ENCODE measurements at places on chromosomes 16 and 17.
A peak's percentile ranks its signal among the peaks of the same experiment; 100 is the strongest.

DNA sequence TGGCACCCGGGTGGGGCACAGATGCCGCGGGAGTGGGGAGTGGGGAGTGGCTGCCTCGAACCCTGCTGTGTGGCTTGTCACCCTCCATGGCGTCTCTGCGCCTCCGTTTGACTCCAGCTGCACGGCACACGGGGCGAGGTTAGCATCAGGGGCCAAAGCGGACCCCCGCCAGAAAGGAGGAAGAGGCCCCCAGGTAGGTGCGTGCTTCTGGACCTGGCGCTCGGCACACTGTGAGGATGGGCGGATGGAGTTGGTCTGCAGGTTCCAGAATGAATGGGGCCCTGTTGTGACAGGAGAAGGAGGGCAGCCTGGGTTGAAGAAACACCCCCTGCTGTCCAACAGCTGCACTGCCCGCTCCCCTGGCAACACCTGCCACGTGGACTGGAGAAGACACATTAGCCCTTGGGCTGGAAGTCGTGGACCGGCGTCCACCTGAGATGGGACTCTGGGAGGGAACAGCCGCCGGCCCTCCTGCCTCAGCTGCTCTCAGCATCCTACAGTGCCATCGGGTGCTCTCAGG lies 9.4 kb upstream of the FASN start:
- DNase-seq, result no peak

DNA sequence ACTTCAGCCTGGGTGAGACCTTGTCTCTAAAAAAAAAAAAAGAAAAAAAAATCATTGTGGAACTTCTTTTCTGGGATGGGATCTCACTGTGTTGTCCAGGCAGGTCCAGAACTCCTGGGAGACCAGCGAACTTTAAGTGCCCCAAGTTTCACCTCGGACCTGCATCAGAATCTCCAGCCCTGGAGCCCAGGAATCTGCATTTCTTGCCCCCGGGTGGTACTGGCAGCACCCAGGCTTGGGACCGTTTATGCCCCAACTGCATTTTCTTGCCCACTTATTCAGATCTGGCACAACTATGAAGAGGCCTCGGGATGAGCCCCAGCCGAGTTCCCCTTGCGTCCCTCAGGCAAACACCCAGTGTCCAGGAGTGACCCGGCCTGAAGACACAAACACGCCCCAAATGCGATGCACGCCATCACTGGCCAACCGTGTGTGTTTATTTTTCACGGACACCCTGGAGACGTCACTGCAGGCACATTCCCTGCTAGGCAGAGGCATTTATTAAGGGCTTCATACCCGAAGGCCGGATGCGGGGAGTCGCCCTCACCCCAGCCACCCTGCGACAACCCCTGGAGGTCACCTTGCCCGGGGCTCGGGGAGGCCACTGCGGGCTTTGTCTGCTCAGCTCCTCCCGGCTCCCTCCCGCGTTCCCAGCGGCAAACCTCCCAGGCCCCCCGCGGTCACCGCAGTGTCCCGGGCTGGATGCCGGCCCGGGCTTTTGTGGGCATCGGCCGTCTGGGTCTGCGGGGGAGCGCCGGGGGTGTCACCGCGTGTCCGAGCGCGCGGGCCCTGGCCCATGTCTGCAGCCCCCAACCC lies 684 bp upstream of the SPIRE2 start:
- DNase-seq, result no peak

- no peak for DNase-seq
Observed at GRCh38 chr16:9539346-9539745, 447.9 kb downstream of the HAPSTR1 start.

- DNase-seq, result no peak
Observed at GRCh38 chr17:49516180-49516579, 21.1 kb downstream of the NGFR start.

DNA sequence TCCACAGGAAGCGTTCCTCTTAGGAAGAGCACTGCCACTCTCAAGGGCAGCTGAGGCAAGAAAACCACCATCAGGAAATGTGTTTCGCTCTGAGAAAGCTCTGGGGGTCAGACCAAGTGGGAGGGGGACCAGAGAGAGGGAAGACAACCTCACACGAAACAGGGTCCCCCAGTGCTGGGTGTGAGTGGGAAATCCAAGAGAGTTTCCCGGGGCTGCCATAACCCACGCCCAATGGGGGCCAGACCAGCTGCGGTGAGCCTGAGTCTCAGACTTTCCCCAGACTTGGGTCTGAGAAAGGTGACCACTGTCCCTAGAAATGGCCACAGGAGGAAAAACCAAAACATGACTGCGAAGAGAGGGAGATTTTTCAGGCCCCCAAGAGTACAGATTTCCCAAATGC lies 14.5 kb downstream of the DNAH17 start:
- DNase-seq, result no peak

GRCh38 chr17:75832164-75832651 lies 12.0 kb downstream of the UNC13D start:
- no peak for DNase-seq

DNA sequence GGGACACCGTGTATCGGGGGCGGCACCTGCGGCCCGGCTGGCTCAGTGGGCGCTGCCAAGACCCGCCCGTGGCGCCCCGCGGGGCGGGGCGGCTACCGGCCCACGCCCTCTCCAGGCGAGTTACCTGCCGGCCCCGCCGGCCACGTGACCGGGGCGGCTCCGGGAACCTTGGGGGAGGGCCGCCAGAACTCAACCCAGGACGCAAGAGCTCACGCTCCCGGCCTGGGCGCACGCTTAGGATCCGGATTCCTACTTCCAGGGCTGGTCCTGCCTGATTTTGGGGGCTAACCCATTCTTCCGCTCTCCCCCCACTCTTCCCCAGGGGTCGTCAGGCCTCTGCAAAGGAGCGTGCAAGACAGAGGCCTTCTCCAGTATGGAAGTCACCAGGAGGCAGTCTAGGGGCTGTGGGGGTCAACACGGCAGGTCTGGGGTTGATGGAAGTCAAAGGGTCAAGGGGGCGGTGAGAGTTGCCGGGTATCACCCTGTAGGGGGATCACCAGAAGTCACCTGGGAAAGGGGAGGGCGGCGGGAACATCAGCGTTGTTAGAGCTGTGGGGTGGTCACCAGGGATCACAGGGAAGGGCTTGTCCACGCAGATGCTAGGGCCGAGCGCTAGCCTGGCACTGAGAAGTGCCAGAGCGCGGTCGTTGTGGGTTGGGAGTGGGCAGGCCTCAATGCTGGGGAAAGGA lies 354 bp upstream of the ESRP2 start:
- no peak for DNase-seq

GRCh38 chr17:66767154-66767933 lies 67.6 kb upstream of the CACNG5 start:
- no peak for DNase-seq

- peak; percentile 81 for DNase-seq
Observed at GRCh38 chr16:89115216-89115861, 21.7 kb downstream of the ACSF3 start.

GRCh38 chr17:27529230-27529796 lies 73.1 kb downstream of the KSR1 start:
- no peak for DNase-seq

GRCh38 chr16:11799509-11800381 lies 2.7 kb upstream of the ZC3H7A start:
- no peak for DNase-seq

- DNase-seq, result no peak
Observed at GRCh38 chr17:80807882-80808281, 183.8 kb upstream of the CHMP6 start.

GRCh38 chr17:37848690-37849616 lies 75.3 kb upstream of the TBC1D3K start:
- no peak for DNase-seq

DNA sequence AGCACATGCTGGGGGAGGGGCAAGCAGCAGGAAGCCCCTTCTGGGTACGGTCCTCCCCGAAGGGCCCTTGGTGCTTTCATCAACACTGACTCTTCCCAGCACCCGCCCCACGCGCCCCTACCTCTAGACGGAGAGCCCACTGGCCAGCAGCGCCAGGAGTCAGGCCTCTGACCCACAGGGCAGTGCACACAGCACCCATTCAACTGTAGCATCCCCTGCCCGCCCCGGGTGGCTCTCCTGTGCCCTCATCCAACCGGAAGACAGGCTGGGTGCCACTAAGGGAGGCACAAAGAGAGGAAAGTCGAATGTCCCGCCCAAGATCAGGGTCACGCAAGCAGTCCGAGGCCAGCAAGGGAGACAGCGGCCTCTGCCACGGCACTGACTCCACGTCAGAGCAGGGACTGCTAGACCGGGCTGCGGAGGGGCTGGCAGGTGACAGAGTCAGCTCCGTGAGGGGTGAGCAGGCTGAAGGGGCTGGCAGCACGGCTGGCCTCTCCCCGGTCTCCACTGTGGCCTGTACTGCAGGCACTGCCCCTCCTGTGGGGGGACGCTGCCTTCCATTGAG lies 9.8 kb downstream of the MSRB1 start:
- no peak for DNase-seq

DNA sequence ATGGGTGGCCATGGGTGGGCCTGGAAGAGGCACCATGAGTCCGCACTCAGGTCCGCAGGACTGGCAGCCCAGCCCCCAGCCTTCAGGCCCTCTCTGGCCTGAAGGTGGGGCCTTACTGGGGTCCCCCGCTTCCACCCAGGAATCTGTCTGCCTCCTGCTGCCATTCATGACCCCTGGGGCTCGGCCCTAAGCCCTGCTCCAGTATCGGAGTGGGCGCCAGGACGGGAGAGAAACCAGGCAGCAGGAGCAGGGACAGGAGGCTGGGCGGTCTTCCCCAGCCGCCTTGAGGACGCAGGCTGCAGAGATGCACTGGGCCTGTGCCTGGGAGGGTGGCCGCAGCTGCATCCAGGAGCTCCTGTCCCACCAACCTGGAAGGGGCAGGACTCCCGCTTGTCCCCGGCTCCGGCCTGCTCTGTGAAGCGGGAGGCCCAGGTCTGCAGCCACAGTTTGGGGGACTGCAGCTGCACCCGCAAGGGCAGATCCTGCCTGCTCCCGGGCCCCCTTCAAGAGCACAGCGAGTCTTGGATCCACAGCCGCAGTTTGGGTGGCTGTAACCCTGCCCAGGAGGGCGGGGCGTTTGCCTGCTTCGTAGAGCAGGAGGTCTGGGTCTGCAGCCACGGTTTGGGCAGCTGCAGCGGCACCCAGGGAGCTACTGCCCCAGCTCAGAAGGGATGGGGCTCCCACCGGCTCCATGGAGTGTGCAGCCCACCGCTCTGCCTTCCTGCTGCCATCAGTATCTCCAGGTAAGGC lies 81.8 kb upstream of the DNAJA2 start:
- no peak for DNase-seq

DNA sequence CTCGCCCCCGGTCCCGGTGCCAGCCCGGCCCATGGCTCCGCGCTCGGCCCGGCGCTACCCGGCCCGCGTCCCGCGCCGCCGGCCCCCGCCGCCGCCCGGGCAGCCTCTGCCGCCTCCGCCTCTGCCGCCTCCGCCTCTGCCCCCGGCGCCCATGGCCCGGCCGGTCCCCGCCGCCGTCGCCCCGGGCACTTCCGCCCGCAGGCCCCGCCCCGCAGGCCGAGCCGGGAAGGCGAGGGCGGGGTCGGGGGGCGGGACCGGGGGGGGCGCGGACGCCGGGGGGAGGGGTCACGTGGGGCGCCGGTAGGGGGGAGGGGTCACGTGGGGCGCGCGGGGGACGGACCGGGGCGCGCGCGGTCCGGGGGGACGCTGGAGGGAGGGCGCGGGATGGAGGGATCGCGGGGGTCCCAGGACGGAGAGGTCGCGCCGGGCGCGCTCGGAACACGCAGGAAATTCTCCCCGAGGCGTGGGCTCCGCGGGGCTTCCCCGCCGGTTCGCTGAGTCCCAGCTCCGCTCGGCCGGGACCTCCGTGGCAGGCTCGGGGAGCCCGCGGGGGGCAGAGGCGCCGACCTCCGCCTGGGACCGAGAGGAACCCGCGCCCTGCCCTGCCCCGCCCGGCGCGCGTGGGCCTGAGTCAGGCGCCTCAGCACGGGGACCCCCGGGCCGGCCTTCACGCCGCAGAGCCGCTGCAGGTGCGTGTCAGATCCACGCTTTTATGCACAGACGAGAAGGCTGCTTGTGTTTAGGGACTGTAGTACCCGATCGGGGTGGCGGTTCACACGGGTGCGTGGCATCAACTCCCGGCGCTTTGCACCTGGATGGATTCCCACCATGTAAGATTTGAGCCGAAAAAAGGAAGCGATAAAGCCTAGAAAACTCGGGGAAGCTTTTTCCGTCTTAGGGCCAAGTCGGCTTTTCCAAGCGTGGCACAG lies at the start of gene PGAP6:
Gene PGAP6, minus strand, starts transcription at position 190 of the 929 bp plus-strand sequence. Its CDS starts 157 bp downstream, at position 33.
- peak; percentile 69 for DNase-seq

DNA sequence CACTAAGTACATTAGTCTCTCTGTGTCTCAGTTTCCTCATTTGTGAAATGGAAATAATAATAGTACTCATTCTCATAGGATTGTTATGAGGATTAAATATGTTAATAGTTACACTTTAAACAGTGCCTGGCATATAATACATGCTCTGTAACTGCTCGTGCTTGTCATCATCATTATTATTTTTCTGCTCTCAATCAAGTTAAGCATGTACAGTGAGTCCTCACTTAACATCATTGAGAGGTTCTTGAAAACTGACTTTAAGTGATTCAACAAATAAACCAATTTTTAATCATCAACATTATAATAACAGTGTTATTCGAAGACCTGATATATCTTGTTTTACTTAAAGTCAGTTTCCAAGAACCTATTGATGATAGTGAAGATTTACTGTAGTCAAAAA lies 322.3 kb downstream of the ZFHX3 start:
- DNase-seq, result no peak

DNA sequence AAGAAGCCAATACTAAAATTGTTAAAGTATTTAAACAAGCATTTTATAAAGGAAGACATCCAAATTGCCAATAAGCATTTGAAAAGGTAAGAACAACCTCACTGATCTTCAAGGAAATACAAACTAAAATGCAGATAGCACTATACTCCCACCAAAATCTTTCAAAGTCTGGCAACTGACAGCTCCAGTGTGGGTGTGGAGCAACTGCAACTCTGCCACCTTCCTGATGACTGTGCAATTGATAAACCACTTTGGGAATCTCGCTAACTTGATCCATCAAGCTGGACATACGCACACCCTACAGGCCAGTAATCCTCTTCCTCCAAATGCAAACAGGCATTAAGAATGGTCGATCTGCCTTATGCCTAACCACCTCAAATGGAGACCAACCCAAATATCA lies 31.9 kb downstream of the LITAFD start:
- no peak for DNase-seq

GRCh38 chr17:79600681-79601131 lies 10.1 kb downstream of the RBFOX3 start:
- DNase-seq, result no peak

DNA sequence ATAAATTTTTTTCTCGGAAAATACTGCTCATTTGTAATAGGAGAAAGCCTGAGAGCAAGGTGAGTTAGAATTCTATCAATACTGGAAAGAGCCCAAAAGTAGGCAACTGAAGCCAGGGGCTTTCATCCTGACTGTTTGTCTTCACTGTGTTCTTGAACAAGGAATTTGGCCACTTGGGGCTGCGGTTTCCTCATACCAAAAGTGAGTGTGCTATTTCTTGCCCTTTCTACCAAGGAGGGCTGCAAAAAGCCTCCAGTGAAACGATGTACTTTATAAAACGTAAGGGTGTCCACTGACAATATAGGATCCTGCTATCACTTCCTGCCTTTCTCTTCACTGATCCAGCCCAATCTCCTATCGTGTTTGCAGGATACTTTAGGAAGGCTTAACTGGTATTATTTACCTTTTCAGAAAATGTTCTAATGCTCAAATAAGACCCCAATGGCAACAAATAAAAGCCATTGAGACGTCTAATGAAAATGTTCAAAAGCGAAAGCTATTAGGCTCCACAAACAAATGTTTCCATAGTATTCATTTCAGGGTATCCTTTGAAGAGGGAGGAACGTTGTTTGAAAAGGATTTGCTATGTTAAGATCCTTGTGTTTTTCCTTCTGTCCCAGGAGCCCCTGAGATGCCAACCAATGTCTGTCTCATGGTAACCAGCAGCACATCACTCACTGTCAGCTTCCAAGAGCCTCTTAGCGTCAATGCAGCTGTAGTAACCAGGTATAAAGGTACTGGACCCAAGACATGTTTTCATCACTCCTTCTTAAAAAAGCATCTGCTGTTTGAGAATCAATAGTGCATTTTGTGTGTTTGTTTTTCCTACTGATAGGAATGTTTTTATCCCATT lies 219.3 kb upstream of the NOG start:
- no peak for DNase-seq

All from caudate nucleus (tissue), 63 donors.